Activated CD4-positive, CD25-positive, alpha-beta regulatory T cell treated with anti-CD3 and anti-CD28 coated beads, Interleukin-2, amount 50 U/mL, for 24 hours (primary cell): ENCODE measurements at places on chromosomes 4 and X.

DNA sequence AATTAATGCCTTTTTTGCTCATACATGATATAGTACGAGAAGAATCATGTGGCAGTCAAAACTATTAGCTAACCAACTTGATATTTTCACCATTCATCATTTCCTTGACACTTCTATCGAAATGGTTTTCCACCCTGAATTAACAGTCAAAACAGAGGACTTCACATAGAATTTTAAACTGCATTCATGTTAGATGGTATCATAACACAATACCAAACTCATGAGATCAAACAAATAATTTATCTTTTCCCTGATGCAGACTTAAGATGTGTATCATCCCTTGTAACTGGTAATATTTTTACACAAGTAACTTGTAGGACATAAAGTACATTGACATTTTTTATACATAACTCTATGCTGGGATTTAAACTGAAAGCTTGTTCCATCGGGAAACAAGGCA lies 18.2 kb upstream of the ANTXR2 start:
- ATAC-seq = no peak

DNA sequence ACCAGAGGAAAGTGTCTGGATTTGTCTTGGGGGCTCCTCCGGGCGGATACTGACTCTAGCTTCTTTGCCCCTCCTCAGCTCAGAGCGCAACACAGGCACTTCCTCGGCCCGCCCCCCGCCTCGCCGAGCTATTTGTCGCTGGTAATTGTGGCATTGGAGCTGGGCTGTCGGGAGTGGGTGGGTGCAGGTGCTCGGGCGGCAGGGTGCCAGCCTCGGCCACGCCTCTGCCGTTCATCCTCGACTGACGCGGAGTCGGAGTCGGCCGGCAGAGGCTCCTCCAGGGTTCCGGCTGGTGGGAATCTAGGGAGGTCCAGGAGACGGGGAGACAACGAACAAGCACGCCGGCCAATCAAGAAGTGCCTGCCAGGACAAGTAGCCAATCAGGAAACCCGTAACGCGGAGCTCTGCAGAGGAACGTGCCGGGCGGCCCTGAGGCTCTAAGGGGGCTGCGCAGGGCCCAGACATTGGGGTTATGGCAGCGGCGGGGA lies 3.9 kb upstream of the SYN1 start:
- peak; percentile 55 for ATAC-seq

DNA sequence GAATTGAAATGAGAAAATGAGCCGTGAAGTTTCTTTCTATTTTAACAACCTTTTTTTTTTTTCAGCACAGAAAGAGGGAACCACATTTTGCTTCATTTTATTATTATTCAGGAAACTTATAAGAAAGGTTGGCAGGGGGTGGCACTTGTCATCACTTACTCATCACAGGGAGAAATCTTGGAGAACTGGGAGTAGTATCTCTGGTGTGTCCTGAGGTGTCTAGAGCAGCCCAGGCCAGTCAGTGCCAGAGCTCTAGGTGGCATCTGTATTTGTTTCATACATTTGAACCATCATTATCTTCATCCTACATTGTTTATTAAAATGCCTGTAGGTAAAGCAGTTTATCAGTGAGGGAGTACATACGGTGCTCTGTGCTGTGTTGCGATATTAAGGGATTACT lies 43.8 kb upstream of the ARHGAP24 start:
- no peak for ATAC-seq

- no peak for ATAC-seq
Observed at GRCh38 chr4:169634975-169635374, 14.6 kb downstream of the CLCN3 start.

DNA sequence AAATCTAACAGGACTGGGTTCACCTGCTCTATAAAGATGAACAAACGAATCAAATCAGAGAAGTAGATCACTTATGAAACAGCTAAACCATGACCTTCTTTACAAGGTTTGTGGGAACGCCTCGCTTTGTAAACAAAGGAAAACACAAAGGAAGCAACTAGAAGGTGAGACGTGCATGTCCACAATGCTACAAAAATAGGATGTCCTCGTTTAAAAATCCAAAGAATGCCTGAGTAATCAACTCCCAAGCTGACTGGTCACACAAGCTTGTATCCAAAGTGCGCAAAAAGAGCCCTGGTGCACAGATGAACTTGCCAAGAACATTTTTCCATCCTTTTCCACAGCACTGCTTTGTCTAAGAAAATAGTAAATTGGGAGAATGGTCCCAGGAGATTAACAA lies 6.3 kb upstream of the SH3KBP1 start:
- no peak for ATAC-seq

GRCh38 chr4:19711871-19712270 lies 539.8 kb upstream of the SLIT2 start:
- no peak for ATAC-seq

- ATAC-seq = no peak
Observed at GRCh38 chr4:16916031-16916430, 17.6 kb upstream of the LDB2 start.

DNA sequence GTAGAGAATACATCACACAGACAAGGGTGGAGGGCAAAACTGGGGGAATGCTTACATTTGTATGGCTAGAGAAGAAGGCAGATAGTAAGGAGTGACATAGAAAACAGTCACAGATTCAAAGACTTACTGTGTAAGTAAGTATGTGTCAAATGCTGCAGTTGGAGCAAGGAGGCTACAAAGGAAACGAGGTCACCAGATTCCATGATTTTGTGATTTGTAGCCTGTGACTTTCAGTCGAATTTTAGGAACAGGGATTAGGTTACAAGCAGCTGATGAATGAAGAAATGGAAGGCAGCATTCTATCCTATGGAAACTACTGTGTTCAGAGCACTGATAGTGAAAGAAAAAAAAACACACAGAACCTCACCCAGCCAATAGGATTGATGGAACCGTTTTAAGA lies 407.9 kb downstream of the IL15 start:
- no peak for ATAC-seq

- no peak for ATAC-seq
Observed at GRCh38 chr4:12703036-12703435, 781.1 kb downstream of the RAB28 start.

DNA sequence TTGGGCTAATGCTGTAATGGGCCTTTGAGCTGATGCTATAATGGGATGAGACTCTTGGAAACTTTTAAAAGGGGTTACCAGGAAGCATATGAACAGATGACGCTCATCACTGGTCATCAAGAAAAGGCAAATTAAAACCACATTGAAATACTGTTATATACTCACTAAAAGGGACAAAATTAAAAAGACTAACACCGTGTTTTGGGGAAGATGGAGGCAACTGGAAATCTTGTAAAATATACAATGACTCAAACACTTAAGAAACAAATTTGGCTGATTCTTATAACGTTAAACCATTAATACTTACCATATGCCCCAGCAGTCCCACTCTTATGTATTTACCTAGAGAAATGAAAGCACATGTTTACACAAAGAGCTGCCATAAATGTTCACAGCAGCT lies 207.2 kb upstream of the GPRIN3 start:
- ATAC-seq = no peak

- no peak for ATAC-seq
Observed at GRCh38 chr4:18935659-18936345, 914.2 kb upstream of the LCORL start.

GRCh38 chr4:162151386-162151785 lies 12.4 kb downstream of the FSTL5 start:
- no peak for ATAC-seq

- ATAC-seq = no peak
Observed at GRCh38 chrX:69287095-69287494, 121.8 kb upstream of the PJA1 start.

GRCh38 chr4:19486400-19486799 lies 765.3 kb upstream of the SLIT2 start:
- ATAC-seq = no peak

GRCh38 chr4:83757121-83757621 lies 221.3 kb downstream of the GPAT3 start:
- no peak for ATAC-seq

- no peak for ATAC-seq
Observed at GRCh38 chr4:1574601-1575417, 109.3 kb downstream of the FAM53A start.

- ATAC-seq = no peak
Observed at GRCh38 chr4:86362510-86362909, 2.7 kb upstream of the MAPK10 start.

DNA sequence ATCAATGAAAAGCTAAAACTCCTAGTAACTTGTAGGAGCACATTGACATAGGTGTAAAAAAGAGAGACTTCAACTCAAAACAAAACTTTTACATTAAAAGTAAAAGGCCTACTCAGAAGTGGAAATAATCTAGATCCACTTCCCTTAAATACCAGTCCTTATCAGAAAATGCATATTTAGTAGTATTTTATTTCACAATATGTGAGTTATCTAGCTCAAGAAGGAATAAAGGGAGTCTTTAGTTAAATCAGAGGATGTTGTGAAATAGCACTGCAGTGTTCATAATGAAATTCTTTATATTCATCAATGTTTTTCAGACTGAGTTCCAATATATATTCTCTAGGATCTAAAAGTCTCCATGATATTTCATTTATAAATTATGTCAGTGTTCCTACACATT lies 715.0 kb downstream of the GRID2 start:
- ATAC-seq = no peak

- ATAC-seq = no peak
Observed at GRCh38 chr4:126318376-126318775, 1003.6 kb downstream of the FAT4 start.

DNA sequence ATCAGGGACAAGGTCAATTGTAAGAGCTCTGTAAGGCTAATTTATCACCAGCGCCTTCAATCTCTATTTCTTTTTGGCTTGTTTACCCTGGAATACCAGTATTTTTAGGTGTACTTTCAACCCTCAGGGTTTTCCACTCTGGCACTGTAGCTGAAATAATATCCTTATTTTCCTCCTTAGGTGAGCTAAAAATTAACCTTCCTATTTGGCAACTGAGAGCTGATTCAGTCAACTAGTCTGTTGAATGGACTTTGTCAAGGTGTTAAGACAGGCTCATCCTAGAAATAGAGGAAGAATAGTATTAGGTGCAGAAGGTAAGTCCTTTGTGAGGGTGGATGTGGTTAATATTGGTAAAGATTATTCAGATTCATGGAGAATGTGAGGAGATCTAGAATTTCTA lies 101.3 kb upstream of the BANK1 start:
- ATAC-seq = no peak
